Stimulated activated CD8-positive, alpha-beta memory T cell treated with anti-CD3 and anti-CD28 coated beads, Interleukin-7, amount 100 ng/mL, for 4 hours (primary cell): ENCODE measurements at places on chromosomes 7 and 10.

GRCh38 chr10:3126741-3127346 is 45.7 kb downstream of the PITRM1 start:
- DNase-seq = no peak

DNA sequence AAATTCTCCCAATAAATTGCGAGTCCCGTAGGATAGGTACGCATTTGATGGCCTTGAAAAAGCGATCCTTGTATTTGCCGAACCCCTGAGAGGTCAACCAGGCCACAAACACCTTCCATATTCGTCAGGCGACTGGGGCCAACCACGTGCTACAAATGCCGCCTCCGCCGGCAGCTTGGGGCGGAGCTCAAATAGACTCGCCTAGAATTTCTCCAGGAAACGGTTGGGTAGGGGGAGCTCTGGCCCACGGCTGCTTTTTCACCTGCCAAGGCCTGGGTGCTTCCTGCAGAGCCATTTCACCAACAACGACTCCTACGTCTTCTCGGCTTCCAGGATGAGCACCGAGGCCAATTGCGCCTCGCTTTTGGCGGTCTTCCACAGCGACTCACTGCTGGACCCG is 53.4 kb upstream of the KIF5B start:
- no peak for DNase-seq

- DNase-seq = no peak
These were observed 64.6 kb downstream of the KLF6 start for GRCh38 chr10:3720228-3721019.

DNA sequence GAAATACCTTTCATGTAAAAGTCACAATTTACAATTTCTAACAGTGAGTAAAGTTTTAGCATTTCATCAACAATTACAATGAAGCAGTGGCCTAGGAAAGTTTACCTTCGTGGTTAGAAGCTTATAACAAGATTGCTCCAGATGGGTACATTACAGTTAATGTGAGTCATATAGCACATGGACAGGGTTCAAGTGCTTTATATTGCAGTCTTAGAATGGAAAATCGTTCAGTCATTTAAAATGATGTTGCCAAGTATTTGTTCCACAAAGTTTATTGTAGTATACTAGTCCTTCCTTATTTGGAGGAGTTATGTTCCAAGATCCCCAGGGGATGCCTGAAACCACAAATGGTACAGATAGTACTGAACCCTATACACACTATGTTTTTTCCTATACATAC is 174.6 kb upstream of the TARP start:
- no peak for DNase-seq

GRCh38 chr10:436013-436697 is 253.3 kb downstream of the DIP2C start:
- DNase-seq = no peak

- DNase-seq = no peak
These were observed 1.0 kb upstream of the DENND2A start for GRCh38 chr7:140641524-140642195.

- no peak for DNase-seq
These were observed 17.3 kb upstream of the INPP5A start for GRCh38 chr10:132520177-132520811.

- no peak for DNase-seq
These were observed 36.0 kb upstream of the GLI3 start for GRCh38 chr7:42272793-42273665.

DNA sequence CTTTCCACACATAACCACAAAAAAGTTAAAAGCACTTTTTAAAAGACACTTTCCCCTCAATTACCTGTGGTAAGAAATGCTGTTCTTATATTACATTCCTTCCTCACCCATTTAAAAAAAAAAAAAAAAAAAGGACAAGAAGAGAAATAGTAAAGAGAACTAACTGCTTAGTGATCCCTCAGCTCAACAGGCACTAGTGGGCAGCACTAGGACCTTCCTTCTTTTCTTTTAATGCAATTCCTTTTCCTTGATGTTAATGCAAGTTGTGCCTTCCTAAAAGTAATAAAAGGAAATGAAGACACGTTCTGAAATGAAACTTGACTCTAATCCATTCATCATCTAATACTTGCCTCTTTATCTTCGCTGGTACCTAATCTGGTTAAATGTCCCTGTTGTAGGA is 189.7 kb downstream of the TCF7L2 start:
- no peak for DNase-seq

DNA sequence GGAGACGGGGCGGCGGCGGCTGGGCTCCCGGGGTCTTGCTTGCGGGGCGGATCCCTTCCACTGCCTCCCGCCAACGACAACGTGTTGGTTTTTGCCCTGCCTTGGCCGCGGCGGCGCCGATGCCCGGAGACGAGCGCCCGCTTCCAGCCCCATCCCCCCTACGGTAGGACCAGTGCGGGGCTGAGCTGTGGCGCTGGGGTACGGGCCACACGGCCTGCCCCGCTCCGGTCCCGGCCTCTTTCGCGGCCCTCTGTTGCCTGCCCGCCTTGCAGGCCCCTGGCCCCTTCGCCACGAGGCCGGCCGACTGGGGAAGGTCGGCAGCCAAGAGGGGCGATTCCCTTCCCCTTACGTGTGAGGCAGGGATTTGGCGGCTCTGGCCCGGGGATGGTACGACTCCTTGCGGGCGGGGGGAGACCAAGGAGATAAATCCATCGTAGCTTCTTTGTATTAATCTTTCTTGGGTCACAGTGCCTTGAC is 488 bp downstream of the EIF4H start:
- DNase-seq = no peak

DNA sequence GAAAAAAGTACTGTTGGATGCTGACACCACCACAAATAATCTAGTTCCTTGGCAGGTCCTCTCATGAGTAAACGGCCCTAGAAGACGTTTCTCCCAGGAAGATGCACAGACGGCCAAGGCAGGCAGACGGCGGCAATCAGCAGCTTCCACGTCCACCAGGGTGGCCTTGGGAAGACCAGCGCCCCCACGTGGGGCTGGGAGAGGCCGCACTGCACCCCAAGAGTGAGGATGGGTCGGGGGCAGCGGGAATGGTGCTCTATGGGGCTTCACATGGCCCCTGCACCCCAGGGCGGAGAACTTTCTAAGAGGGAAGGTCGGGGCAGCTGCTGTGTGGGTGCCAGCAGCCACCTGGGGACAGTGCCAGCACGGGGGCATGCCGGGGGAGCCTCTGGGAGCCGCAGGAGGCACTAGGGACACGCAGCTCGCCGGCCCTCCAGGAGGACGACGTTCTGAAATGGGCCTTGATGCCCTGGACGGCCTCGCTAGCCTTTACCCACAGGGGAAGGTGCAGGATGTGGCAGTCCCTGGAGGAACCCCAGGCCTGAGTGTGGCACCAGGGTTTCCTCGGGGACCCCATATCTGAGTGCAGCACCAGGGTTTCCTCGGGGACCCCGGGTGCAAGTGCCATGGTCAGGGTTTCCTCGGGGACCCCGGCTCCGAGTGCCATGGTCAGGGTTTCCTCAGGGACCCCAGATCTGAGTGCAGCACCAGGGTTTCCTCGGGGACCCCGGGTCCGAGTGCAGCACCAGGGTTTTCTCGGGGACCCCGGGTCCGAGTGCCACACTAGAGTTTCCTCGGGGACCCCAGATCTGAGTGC is 539.9 kb downstream of the DNAJB6 start:
- no peak for DNase-seq

- no peak for DNase-seq
These were observed 11.8 kb downstream of the FAM3C start for GRCh38 chr7:121384265-121384664.

GRCh38 chr10:48399056-48399541 is 92.6 kb downstream of the MAPK8 start:
- DNase-seq = no peak

DNA sequence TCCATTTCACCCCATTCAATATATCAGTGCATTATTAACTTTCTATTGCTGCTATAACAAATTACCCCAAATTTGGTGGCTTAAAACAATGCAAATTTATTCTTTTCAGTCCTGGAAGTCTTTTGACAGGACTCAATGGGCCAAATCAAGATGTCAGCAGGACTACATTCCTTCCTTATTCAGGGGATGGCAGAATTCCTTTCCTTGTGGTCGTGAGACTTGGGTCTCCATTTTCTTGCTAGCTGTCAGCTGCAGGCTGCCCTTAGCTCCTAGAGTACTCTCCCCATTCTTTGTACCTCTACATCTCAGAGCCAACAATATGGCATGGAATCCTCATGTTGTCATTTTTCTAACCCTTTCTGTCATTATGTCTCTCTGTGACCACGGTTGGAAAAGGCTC is 310.6 kb downstream of the HDAC9 start:
- no peak for DNase-seq

- no peak for DNase-seq
These were observed 234.9 kb downstream of the HGF start for GRCh38 chr7:81534996-81535395.

DNA sequence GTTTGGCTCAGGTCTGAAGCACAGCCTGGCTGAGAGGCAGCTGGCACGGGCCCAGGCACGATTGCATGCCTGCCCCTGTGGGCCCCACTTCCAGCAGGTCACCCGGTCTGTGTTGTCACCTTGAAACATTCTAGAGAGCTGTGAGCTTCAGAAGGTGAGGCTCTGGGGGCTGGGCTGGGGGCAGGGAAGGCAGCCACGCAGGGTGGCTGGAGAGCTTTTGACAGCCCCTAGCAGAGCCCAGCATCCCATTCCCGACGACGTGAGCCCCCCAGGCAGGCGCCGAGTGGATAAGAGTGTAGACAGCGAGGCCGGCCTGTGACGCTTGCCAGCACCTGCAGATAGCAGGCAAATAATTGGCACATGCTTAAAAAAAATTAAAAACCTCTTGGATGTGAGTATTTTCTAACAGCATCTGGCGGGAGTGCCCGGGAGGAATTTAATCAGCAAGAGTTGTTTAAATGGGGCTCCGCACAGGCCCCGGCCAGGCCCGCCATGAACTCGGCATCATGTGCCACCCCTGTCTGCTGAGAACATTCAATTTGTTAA is 212.0 kb upstream of the TBX20 start:
- DNase-seq = no peak

DNA sequence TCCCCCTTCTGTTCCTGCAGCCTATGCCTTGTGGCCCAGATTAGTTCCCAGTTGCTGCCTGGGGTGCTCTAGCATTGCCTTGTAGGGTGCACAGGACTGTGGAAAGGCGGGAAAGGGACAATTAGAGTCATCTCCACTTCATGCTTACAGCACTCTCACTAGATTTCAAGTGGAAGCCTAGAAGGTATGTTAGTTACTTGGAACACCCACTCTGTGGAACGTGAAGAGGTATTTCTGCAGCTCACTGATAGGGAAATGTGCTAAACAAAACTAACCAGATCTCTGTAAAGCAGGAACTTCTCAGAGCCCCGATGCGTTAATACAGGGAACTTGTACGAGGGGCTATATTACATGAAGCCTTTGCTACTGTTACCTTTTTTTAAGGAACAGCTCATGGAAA is 19.4 kb downstream of the STMP1 start:
- no peak for DNase-seq

GRCh38 chr7:157475601-157476000 is 138.8 kb downstream of the DNAJB6 start:
- no peak for DNase-seq

DNA sequence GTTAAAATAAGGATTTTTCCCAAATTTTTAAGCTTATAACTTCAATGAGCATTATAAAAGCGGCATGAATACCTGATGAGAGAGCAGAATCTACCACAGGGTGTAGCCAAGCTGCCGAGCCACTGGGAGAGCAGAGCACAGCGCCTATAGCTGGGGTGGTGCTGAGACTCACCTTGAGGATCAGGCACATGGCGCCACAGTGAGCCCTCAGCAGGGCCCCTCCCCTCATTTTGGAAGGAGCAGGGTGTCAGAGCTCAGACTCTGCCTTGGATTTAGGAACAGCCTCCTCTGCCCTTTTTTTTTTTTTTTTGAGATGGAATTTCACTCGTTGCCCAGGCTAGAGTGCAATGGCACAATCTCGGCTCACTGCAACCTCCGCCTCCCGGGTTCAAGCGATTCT is 118.6 kb downstream of the SRPK2 start:
- DNase-seq = no peak

- DNase-seq = no peak
These were observed 25.2 kb upstream of the LSM8 start for GRCh38 chr7:118158766-118159165.

DNA sequence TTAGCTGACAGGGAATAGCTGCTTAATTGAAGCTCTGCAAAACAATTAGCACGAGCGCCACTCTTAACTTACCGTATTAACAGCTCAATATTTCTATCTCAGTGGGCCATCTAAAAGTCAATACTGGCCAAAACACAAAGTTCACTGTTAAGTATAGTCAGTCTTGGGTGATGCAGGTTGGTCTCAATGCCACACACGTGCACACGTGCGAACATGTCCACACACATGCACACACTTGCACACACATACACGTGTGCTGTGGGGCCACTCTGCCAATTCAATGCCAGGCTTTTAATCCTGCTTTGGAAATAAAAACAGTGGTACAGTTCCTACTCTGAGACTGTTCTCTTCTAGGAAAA is 105.1 kb downstream of the GRB10 start:
- no peak for DNase-seq

DNA sequence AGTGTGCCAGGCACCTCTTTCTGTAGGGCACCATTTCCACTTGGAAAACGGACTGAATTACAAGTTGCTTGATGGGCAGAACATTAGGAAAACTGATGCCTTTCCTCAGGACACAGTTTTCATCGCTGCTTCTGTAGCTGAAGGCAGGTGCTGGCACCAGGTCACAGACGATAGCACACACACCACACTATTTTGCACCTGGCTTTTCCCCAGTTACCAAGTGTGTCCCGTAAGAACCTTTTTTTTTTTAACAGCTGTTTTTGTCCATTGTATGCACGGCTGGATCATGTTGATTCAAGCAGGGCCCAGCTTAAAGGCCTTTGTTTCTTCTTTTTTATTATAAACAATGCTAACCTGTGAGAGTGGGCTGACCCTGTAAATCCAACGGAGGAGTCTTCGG is 1.3 kb upstream of the GET4 start:
- no peak for DNase-seq

GRCh38 chr10:112784022-112784461 is 166.0 kb upstream of the TCF7L2 start:
- no peak for DNase-seq

DNA sequence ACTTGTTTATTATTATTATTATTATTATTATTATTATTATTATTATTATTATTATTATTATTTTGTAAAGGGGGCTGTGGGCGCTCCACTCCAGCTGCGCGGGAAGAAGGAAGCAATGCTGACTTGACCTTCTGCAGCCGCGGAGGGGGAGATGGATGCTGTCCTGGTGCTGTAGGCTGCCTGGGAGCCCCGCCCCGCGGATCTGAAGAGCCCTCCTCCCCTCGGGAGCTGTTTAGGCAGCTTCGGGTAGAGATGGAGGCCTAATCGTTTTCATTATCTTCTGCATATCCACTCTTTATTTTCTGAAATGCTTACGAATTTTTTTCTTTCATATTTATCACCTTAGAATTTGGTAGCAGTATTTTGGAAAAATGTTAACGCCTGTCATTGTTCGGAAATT is 101.2 kb upstream of the KLF6 start:
- no peak for DNase-seq

GRCh38 chr7:118328505-118329211 is 104.2 kb downstream of the ANKRD7 start:
- DNase-seq = no peak

DNA sequence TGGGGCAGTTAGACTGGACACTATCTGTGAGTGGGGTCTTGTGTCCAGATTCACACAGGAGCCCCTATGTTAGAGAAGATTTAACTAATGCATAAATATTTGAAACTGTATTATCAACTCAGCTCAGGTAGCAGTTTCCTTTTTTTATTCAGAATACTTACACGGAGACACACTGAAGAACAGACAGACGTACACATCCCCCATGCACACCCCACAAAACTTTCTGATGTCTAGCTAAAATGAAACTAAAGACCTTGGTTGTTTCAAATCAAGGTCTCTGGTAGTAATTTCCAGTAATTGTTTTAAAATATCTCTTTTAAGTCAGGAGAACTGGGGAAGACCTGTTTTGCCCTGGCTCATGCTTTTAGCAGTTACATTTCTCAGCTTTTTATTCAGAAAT is 55.7 kb upstream of the PRKCQ start:
- DNase-seq = no peak
